ENCODE measurements at places on chromosomes 3 and 15.

- DNase-seq = no peak
These were observed 553.1 kb downstream of the FHIT start for GRCh38 chr3:60698117-60698516.

DNA sequence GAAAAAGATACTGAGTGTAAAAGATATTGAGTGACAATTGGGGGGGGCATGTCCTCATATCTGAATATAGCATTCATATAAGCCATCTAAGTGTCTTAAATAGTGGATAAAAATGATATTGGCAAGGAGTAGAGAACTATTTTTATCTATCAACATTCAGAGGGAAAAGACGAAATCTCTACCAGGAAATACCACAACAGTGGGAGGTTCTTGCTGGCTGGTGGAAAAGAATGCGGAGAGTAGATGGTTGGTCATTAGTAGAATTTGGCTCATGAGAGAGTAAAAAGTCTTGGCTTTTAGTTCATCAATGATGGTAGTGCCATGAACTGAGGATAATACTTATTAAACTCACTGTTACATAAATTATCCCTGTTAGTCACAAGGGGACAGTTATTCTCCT is 4.8 kb upstream of the TCF12 start:
- no peak for DNase-seq

DNA sequence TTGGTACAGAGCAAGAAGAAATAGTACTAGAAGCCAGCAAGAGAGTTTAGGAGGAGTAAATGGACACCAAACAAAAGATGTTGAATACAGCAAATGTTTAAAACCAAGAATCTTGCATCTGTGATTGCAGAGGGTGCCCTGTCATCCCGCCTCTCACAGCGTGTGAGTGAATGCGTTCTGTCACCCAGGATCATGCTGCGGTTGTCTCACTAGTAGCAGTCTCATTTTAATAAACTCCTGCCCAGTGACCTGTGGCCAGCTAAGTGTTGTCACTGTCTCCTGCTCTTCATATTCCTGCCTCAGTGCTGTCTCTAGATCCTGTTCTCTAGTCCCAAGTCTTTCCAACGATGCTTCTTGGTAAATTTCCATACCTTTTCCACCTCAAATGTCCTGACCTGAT is 584.6 kb downstream of the MCTP2 start:
- no peak for DNase-seq

DNA sequence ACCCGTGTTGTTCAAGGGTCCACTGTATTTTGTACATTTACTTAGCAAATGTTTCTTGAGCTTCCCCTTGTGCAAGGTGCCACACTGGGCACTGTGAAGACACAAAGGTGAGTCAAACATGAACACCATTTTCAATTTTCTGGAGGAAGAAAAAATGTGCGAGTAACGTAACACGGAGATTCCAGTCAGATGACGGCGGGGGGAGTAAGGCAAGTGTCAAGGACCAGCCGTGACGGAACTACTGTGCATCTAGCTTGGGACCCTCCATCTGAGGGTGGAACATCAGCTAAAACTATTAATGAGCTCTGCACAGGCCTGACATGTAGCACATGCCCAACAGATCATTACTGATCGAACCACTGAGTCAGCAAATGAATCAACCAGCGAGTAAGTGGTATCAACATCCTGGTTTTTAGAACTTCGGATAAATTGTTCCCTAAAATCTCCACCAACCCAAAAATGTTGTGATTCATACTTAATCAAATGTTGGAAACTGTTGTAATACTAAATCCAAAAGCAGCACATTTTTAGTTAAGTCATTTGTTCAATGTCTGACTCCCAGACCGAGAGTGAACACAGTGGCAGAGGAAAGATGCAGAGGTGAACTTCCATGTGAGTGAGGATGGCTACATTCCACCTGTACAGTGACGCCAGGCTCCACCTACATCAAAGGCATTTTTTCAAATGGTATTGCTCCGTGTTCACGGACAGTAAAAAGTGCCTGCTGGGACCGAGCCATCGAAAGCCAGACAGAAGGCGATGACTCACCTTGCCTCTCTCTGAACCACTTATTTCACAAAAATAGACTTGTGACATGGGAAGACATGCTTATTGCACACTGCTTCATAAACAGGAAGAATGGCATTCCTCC is 172.2 kb downstream of the ATP10A start:
- no peak for DNase-seq

- DNase-seq = no peak
These were observed 76.9 kb upstream of the IGSF10 start for GRCh38 chr3:151537726-151538125.

DNA sequence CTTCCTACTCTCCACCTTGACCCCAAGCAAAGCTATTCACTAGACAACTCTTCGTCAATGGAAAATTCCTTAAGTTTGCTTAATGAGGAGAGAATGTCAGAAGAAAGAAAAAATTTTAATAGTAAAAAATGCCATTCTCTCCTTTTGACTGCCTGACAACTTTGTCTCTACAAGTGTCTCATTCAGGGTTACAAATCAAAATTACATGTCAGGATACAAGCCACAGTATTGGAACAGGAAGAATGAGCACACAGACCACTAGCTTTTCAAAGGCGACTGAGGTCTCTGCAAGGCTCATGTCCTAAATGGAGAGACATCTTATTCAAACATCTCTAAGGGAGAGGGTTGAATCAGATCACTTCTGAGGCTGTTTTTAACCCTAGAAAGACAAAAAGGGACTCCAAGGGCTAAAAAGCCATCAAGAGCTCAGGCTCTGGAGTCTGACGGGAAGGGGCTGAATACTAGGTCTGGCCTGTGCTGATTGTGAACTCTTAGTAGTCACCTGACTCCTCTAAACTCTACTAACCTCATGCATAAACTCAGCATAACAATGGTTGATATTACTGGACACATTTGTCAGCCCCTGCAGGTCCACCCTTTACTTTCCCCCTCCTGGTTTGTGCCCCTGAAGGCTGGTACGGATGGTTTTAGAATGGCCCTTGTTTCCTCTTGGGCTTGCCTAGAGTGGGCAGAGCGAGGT is 12.8 kb upstream of the MEIS2 start:
- no peak for DNase-seq

DNA sequence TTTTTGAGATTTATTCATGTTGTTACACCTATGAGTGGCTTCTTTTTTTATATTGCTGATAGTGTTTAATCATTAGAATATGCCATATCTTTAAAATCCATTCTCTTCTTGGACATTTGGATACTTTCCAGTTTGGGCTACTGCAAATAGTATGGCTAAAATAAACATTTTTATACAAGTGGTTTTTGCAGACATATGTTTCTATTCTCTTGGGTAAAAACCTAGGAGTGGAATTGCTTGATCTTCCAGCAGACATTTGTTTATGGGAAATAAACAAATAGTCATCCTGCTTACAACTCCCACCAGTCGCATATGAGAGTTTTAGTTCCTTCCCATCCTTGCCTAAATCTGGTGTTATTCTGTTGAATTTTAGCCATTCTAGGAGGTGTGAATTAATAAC is 193.1 kb downstream of the ALCAM start:
- DNase-seq = no peak

- no peak for DNase-seq
These were observed 54.7 kb downstream of the CLEC3B start for GRCh38 chr3:45080824-45081223.

DNA sequence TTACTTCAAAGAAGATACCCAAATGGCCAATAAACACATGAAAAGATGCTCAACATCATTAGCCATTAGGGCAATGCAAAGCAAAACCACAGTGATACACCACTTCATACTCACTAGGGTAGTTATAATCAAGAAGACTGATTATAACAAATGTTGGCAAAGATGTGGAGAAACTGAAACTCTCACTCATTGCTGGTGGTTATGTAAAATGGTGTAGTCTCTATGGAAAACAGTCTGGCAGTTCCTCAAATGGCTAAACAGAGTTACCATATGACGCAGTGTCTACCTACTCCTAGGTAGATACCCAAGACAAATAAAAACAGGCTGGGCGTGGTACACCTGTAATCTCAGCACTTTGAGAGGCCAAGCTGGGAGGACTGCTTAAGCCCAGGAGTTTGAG is 3.5 kb upstream of the ZFAND6 start:
- no peak for DNase-seq

GRCh38 chr15:29024662-29025061 is 138.9 kb downstream of the APBA2 start:
- DNase-seq = no peak

DNA sequence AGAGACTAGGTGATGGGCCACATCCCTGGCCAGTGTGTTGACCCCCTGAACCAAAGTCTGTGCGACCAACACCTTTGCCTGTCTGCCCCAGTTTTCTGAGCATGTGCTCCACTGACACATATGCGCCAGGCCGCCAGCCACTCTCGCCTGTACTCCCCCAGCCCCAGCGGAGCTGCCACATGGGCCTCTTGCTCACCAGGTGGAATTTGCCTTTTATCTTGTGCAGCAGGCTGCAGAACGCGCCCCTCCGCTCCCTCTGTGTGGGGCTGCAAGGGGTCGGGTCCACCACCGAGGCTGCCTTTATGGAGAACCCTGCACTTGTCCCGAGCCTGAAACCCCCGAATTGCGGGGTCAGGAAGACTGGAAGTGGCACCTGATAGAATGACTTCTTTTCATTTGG is 405.7 kb upstream of the NPAP1 start:
- no peak for DNase-seq

DNA sequence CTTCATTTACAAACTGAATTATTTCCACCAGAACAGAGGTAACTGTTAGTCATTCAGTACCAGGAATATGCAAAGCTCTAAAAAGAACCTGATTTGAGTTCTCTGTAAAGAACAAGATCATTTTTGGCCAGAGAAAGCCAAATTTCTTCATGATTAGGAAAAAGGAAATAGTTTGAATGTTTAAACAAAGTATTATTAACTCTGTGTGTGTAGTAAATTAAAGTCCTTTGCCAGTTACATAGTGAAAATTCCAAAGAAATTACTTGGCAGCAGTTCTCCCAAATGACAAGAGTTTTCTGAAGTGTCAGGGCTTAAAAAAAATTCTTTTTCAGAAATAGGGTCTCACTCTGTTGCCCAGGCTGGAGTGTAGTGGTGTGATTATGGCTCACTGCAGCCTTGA is 24.5 kb downstream of the QTRT2 start:
- no peak for DNase-seq

DNA sequence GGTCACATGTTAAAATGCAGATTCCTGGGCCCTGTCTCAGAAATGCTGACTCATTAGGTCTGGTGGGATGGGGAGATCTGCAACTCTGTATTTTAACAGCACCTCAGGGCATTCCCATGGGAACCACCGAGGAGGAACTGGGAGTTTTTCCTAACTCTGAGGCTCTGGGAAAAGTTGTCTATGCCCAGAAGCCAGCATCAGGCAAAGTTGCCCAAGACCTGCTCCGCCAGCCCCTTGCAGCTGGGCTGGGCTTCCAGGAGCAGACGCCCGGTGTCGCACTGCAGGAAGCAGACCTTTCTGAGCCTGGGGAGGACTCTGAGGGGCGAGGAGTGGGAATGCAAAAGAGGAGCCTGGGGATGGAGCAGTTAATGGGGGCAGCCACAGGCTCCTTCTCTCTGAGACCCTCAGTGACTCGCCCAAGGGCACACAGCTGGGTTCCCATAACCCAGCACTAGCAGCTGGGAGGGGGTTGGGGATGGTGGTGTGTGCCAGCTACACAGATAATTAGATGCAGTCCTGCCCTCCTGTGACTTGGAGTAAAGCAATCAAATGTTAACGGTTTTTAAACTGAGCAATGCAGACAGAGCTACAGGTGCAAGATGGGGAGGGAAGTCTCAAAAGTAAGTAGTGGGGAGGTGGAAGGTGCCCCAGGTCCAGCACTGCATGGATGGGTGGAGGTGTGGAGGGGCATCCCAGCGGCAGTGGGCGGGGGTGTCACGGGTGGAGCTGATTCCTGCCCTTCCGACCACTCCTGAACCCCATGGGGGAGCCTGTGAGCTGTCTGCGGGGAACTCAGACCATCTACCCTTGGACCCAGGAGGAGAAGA is 100.4 kb downstream of the LSM3 start:
- no peak for DNase-seq

DNA sequence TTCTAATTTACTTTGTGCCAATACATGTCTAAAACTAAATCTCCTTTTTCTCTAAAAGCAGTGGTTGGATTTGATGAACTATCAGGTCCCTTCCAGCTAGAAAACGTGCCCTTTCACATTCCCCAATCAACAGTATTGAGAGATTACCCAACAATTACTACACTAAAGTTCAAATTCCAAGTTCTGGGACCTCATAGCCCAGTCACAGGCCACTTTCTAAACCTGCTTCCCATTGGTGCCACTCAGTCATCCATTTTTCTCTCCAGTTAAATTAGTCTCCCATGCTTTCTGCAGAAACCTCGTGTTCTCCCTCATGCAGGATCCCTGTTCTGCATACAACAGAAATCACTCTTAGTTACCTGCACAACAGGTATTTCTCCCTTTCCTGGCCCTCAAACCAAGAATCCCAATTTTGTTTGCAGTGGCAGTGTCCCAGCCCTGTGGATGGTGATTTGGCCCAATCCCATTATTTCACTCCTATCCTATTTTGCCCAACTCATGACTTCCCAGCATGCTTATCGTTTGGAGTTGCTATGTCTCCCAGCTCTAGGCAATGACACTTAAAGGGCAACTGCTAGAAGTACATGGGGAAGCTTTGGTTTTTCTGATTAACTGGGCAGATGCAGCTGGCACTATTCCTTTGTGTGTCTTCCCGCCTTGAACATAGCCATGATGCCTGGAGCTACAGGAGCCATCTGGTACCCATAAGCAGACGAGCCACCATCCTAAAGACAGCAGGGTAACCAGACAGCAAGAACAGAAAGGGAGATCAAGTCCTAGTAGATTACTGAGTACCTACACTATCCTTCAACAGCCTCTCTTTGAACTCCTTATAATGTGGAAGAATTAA is 224.2 kb downstream of the MINAR1 start:
- no peak for DNase-seq

DNA sequence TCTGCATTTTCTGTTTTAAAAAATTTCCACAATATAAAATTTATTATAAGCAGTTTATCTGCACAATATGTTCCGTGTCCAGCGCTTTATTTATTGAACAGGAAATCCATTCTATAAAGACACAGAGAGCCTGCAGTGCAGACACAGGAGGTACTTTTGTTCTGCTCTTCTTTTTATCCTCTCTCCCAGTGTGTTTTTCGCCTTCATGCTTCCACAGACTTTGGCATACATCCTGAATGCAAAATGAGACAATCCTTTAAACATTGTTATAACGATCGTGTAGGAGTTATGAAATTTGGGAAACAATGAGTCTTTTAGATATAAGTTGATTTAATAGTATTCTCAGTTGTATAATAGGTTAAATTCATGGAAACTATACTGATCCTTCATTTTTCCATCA is 749.2 kb downstream of the NAALADL2 start:
- DNase-seq = no peak

DNA sequence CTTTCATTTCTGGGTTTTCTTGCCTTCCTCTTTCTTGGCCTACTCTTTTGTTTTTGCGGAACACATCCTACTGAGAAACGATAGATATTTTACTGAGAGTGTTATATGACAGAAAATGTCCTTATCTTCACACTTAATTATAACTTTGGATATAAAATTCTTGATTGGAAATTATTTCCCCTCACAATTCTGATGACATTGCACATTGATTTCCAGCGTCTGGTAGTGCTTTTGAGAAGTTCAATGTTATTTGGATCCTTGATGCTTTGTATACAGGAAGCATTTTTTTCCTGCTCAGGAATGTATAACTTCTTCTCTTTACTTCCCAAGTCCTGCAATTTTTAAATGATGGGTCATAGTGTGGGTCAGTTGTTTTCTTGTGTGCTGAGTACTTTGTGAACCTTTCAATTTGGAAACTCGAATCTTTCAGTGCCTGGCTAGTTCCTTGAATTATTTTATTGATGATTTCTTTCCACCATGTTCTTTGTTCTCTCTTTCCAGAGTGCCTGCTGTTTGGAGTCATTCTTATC is 183.9 kb downstream of the PDCD6IP start:
- no peak for DNase-seq

GRCh38 chr3:121975702-121976302 is 46.2 kb downstream of the ILDR1 start:
- no peak for DNase-seq

- no peak for DNase-seq
These were observed 13.4 kb downstream of the SYNM start for GRCh38 chr15:99118258-99118632.

Data from cortex of kidney (tissue), 1 donor.